Activated naive CD4-positive, alpha-beta T cell treated with Interleukin-2 at 50 U/mL for 16 hours (primary cell): ENCODE measurements at places on chromosomes 13 and 19.

- no peak for DNase-seq
Observed at GRCh38 chr19:33192010-33192409, 2.1 kb upstream of the LRP3 start.

GRCh38 chr19:5960005-5961001, 17.6 kb downstream of the RANBP3 start:
- DNase-seq: no peak

DNA sequence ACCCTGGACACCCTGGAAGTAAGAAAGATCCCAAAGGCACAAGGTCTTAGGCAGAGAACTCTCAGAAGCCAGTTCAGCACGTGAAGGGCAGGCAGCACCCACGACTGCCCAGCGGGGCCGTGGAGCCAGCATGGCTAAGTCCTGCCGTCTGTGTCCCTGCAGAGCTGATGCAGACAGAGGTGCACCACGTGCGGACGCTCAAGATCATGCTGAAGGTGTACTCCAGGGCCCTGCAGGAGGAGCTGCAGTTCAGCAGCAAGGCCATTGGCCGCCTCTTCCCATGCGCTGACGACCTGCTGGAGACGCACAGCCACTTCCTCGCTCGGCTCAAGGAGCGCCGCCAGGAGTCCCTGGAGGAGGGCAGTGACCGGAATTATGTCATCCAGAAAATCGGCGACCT, 44.8 kb downstream of the PEX11G start:
- DNase-seq: no peak

DNA sequence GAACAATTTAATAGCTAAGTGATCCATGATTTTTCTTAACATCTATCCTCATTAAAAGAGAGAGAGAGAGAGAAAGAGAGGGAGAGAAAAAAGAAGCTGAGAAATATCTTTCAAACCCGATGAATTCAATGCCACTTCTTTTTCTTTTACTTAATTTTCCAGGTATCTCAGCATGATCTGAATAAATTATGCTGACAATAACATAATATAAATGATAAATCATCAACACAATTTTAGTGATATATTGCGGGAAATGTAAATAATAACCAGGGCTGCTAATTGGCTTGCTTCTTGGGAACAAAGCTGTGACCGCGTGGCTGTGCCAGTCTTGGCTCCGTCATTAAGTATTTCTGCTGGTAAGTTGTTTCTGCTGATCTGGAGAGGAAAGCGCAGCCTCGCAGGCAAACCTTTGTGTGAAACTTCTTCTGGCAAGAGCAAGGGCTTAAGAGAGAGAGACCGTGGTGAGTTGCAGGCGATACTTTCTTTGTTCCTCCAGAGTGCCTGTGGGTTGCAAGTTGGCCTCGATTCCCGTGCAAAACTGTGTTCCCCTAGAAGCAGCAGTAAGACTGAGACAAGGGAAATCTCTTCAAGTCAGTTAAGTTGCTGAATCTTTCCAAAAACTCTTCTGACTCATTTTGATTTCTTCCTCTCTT, 489.1 kb upstream of the TSHZ3 start:
- DNase-seq: no peak
